ENCODE measurements at places on chromosomes 7 and 10.

- DNase-seq = no peak
These were observed 240.2 kb downstream of the C7orf25 start for GRCh38 chr7:42671627-42672026.

DNA sequence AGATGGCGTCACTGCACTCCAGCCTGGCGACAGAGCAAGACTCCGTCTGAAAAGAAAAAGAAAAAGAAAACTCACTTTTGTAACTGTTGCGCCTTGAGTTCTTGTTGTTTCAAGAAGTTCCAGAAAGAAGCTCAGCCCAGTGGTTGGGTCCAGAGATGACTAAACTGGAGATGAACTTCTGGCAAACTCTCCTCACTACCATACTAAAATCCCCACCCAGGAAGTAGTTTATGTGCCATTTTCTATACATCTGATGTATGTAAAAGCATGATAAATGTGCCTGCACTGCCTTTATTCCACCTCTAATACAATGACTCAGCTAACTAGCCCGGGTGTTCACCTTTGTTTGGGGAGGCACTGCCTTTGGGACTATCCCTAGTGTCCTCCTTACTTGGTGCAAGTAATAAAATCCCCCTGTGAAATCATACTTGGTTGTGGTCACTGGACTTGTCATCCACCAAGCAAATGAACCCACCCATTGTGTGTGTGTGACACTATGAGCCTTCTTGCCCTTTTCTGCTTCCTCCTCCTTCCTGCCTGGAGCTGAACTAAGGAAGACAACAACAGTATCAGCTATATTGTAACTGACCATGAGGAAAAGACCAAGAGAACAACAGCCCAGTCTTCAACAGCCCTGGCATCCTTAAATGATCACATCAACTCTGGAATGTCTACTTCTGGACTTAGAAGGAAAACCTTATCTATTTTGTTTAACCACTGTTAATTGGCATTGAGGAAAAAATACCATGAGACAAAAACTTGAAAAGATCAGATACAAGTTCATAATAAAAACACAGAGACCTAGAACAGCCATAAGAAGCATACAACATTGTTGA is 33.6 kb downstream of the JMJD1C start:
- DNase-seq = no peak

DNA sequence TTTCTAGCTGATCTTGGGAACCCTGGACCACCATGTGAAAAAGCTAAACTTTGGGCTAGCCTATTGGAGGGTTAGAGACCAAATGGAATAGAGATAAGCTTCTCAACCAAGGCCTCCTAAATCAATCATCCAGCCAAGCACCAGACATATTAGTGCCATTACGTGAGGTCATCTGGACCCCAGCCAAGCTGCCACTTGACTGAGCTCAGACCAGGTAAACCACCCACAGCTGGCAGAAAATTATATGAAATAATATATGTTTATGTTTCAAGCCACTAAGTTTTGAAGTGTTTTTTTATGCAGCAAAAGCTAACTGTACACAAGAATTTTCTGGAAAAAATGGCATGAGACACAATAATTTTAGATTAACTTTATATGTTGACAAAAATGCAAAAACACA is 82.6 kb upstream of the PCGF5 start:
- DNase-seq = no peak

DNA sequence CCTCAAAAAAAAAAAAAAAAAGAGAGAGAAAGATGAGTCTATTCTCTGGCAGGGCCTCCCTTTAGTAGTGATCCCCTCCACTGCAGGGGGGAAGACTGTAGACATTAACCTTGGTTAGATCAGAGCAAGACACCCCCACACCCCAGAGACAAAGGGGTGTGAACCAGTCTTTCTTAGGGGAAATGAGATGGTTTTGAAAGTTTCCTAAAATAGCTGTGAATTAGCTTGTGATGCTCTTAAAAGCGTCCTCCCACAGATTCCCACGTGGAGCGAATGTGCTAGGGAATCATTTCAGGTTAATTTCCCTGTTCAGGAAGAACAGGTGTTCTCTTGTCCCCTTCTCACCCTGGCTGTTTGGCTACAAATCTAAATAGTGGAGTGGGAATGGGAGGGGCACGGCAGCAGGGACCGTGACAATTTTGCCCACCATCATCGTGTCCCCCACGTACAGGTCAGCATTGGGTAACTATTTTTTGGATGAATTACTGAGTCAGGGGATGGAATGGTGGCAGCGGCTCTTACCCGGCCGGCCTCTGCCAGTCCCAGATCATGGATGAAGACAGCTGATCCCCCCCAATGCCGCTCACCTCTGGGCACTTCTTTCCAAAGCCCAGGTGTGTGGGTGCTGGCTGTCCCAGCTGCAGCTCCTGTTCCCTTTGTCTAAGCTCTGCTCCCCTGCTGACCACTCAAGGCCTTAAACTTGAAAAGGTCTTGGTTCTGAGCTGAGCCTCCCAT is 152.9 kb downstream of the CCDC3 start:
- DNase-seq = no peak

DNA sequence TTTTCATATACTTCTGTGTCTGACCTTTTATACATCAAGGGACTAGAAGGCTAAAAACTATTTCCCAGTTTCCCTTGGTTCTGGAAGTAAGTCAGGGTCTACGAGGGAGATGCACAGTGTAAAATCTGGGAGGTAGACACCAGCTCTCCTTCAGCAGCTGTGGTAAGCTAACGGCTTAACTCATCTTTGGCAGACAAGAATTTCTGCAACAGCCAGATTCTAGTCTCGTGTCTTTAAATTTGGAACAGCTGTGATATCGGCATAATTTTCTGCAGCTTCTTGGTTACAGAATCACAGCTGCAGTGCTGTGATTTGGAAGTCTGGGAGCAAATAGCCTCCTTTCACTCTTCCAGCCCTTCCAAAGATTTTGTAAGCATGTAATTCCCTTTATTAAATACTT is 37.4 kb upstream of the ABCB4 start:
- DNase-seq = no peak

GRCh38 chr10:130570074-130570473 is 433.9 kb downstream of the GLRX3 start:
- no peak for DNase-seq

GRCh38 chr10:130957423-130957822 is 354.1 kb downstream of the TCERG1L start:
- no peak for DNase-seq

DNA sequence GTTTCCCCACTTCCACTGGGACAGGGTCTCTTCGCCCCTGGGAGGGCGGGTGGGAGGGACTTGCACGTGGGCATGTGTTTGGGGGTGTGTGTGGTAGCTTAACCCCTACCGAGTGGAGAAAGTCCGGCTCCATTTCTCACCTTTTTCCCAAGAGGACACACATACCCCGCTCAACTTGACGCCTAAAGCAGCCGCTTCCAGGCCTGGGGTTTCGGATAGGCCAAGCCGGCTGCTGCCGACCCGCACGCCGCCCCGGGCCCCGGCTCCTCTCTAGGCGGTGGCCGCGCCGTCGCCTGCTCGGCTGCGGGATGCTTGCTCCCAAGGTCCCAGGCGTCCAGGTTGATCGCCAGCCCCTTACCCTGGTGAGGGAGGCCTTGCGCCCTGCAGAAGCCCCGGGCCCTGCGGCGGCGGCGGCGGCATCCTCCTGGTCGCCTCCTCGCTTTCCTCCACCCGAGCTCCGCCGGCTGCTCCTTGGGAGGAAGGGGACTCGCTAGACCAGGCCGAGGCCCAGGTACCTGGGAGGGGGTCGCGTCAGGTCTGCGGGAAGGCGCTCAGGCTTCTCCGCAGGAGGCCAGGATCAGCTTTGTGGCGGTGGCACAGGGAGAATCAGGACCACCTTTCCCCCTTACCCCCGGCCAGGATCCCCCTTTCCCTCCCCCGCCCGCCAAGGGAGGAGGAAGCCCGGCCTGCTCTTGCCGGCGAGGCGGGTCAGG is 3.2 kb upstream of the GATA3 start:
- no peak for DNase-seq

GRCh38 chr10:27949528-27950241 is 49.2 kb downstream of the ODAD2 start:
- no peak for DNase-seq

- DNase-seq = no peak
These were observed 435.2 kb upstream of the ETV1 start for GRCh38 chr7:14424675-14425074.

- DNase-seq = peak; percentile 60
These were observed 692 bp downstream of the CARD11 start for GRCh38 chr7:3042861-3043489.

GRCh38 chr7:31304446-31304845 is 36.1 kb downstream of the NEUROD6 start:
- no peak for DNase-seq

DNA sequence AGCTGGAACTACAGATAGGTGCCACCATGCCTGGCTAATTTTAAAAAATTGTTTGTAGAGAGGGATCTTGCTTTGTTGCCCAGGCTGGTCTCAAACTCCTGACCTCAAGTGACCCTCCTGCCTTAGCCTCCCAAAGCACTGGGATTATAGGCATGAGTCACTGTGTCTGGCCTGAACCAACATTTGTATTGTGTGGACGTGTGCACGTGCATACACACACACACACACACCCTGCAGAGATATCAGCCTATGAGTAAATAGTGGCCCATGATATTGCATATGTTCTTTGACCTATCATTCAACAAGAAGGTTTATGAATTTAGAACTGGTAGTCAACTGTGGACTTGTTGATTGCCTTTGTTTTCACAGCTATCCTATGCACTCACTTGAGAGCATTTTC is 161.6 kb downstream of the BAMBI start:
- no peak for DNase-seq

DNA sequence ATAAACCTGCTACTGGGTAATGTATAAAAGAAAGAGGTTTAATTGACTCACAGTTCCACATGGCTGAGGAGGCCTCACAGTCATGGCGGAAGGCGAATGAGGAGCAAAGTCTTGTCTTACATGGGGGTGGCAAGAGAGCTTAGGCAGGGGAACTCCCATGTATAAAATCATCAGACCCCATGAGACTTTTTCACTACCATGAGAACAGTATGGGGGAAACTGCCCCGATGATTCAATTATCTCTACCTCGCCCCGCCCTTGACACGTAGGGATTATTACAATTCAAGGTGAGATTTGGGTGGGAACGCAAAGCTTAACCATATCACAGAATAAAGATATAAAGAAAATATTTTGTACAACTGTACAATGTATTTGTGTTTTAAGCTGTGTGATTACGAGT is 39.4 kb upstream of the PLCE1 start:
- no peak for DNase-seq

DNA sequence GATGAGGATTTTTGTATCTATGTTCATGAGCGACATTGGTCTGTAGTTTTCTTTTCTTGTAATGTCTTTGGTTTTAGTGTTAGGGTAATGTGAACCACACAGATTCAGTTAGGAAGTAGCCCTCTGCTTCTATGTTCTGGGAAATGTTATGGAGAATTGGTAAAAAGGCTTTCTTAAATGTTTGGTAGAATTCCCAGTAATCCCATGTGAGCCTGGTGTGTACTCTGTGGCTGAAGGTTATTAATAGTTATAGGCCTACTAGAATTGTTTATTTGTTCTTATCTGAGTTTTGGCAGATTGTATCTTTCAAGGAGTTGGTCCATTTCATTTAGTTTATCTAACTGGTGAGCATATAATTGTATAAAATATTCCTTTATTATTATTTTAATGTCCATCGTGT is 484.6 kb upstream of the GHITM start:
- no peak for DNase-seq

DNA sequence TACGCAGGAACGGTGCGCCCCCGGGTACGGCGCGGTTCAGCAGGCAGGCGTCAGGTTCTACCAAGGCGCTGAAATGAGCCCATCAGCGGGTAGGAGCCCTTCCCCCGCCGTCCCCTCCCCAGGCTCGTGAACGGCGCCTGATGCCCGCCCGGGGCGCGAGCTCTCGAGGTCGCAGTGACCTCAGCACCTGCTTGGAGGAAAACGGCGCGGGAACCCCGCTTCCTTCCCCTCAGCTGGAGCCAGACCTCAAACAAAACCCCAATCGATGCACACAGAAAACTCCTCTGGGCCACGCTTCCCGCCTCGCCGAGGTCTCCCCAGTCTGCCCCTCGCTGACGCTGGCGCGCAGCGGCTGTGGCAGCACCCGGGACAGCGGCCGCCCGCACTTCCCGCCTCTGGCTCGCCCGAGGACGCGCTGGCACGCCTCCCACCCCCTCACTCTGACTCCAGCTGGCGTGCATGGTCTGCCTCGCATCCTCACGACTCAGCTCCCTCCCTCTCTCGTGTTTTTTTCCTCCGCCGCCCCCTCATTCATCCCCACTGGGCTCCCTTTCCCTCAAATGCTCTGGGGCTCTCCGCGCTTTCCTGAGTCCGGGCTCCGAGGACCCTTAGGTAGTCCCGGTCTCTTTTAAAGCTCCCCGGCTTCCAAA is 514 bp upstream of the GAD2 start:
- no peak for DNase-seq

GRCh38 chr10:88702848-88703597 is 3.0 kb upstream of the LIPK start:
- no peak for DNase-seq

GRCh38 chr10:126948355-126949160 is 43.3 kb downstream of the DOCK1 start:
- no peak for DNase-seq

DNA sequence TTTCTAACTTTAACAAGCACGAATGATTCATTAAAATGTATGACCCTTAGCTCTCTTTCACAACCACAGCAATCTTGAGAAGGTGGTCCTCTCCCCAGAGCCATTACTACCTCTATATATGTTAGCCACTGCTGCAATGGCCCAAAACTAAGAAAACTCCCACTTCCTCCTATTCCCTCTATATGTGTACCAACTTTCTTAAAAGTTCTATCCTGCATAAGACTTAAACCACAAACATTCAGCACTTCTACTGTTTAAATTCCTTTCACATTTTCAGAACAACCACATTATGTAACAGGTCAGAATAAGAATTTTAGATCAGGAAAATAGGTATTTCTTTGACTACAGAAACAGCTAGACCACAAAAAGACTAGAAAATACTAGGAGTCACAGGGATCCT is 36.2 kb downstream of the WASL start:
- no peak for DNase-seq

DNA sequence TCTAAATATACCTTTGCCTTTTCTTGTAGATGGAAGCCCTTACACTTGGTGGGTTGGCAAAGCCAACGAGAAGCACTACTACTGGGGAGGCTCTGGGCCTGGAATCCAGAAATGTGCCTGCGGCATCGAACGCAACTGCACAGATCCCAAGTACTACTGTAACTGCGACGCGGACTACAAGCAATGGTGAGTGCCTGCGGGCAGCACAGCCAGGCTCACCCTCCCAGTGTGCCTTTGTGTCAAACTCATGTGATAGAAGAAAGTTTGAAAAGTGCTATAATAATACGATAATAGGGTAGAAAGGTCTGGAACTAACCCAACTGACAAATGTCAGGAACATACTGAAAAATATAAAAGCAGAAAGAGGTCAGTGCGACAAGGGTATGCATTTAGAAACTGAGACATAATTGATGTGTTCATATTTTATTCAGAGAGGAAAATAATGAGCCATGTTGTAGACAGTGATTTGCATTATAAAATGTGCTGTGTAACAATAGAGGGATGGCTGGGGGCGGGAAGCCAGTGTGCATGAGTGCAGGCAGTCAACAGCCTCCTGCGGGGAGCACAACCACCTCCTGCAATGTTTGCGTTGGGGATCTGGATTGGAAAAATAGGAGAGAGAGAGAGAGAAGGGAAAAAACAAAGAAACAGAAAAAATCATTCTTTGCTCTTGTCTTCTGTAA is 686.9 kb upstream of the C7orf33 start:
- no peak for DNase-seq

GRCh38 chr10:29610876-29611647 is 23.7 kb downstream of the SVIL start:
- no peak for DNase-seq

Measured in memory B cell (primary cell).